ENCODE measurements at places on chromosomes 2 and 18.

DNA sequence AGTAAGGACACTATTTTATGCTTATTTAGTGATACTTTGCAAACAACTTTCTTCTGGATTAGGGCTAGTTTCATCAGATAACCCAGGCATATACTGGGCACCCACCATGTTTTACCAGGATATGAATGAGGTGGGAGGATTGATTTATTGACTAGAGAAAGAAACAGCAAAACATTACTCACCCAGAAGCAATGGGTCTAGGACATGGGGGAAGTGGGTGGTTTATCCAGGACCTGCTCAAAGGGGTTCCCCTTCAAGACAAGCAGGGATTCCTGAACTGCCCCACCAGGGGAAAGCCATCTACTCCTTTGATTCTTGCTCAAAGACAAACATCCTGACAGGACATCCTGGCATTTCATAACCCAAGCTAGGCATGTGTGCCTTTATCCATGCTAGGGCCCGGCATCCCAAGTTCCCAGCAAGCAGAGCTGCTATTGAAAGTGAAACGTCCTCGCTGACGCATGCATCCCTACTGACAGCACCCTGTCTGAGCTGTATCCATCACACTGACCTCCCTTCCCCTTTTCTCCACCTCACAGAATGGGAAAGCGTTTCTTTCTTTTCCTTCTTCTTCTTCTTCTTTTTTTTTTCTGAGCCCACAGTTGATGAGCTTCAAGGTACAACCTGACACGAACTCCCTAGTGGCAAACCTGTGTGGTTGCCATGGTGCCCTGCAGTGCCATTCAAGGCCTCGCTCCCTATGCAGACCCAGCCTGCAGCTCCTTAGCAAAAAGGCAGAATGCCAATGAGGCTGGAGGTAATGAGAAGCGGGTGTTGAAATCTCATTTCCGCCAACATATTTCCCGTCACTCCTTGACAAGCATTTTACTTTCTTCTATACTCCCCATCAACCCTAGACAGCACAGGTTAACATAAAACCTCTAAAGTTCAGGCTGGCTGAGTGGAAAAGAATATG, 70.5 kb downstream of the CLHC1 start:
- DNase-seq = no peak

DNA sequence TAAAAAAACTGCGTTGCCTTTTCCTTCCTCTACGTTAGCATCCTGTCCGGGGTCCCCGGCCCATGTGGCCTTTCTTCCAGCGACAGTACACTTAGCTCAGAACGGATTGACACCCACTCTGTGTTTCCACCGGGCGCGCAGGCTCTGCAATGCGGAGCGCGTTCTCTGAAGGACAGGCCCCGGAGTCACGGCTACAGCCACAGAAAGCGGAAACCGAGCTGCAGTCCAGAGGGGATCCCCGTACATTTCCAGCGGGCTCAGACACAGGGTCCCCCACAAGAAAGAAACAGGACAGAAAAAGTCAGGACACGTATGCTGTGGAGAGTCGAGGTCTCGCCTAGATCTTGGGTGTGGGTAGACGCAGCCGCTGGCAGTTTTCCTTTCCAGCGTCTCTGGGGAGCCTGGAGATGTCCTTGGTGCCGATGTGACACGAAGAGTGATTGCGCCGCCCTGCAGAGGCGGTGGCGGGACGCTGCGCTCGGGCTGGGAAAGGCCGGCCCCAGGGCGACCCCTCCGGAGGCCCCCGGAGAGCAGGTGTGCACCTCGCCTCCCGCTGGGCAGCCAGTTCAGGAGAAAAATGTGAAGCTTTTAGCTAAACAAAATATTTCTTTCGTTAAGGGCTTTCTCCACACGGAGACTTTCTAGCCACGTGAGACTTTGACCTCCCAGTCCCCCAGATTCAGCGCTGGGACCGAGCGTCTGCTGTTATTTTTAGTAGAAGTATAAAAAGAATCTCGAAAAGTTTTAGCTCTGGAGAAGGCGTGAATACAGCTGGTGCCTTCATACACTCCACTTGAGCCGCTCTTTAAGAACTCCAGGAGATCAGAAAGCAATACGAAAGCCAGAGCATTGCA, 1.3 kb upstream of the ACKR3 start:
- no peak for DNase-seq

DNA sequence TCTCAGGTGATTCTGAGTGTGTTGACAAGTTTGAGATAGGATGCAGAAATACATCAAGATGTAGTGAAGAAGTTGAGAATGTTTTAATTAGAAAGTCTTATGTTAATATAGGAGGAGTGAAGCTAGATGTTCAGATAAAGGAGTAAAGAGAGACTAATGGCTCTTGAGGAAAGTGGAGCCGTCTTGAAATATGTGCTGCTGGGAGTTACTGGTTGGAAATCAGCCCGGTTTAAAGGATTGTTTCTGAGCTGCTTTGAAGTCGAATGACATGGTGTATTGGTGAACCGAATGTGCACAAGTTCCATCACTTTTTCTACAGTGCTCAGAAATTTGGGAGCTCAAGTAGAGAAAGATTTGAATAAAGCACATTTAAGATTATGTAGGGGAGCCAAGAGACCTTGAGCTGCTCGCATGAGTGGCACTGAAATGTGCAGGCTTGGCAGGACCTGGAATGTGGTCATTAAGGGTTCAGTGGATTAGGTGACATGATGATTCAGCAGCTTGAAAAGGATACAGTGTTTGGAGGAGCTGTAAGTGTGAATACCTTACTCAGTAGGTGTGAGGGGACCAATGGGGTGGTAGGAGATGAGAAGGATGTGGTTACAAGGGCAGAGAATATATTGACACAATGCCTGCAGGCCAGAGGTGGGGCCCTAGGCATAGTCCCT, 68.6 kb downstream of the CAB39 start:
- peak; percentile 37 for DNase-seq

GRCh38 chr18:62280058-62280457, 45.1 kb upstream of the TNFRSF11A start:
- DNase-seq = no peak

GRCh38 chr2:238100821-238101771, 956 bp downstream of the ESPNL start:
- DNase-seq = no peak

GRCh38 chr2:232779934-232780333, 3.6 kb upstream of the KCNJ13 start:
- DNase-seq = no peak

GRCh38 chr2:43326101-43326825, 99.9 kb upstream of the ZFP36L2 start:
- no peak for DNase-seq

DNA sequence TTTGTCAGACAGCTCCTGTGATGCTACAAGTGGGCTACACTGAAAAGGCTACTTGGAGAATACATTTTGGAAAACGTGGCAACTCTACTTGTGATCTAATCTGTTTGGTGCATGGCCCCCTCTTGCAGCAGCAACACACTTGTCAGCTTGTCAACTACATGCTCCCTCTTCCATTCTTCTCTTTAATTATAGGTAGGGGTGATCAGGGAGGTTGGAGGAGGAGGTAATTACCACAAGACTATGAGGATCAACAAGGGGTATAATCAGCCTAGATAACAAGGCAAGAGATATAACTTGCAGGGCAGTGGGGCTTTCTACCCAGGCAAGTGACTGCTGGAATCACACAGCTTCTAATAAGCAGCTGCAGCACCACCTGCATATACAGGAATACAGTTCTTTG, 104.9 kb downstream of the ACVR1 start:
- no peak for DNase-seq

- no peak for DNase-seq
These were observed 375.3 kb downstream of the PIK3C3 start for GRCh38 chr18:42330296-42330695.

- DNase-seq = no peak
These were observed 756.3 kb downstream of the SATB2 start for GRCh38 chr2:198701481-198701880.

DNA sequence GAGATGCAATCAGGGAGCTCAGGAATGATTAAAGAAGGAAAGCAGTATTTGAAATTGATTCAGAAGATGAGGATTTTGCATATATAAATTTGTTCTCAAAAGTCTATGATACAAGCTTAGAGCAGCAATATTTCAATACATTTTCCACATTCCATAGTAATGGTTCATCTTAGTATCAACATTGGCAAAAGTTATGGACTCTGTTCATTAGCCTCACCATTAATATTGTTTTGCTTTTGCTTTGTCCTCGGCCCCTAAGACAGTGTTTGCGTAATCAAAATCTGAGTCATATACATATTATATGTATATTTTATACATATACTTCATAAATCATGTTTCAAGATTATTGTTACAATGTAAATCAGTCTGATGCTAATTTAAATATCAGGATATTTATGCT, 176.6 kb downstream of the CNTNAP5 start:
- no peak for DNase-seq

GRCh38 chr2:241177526-241178334, 10.7 kb upstream of the ANO7 start:
- no peak for DNase-seq
